NCI-H2029 treated with DMSO at 0.1 percent for 48 hours (cell line): ENCODE measurements at places on chromosomes 16 and 17.

DNA sequence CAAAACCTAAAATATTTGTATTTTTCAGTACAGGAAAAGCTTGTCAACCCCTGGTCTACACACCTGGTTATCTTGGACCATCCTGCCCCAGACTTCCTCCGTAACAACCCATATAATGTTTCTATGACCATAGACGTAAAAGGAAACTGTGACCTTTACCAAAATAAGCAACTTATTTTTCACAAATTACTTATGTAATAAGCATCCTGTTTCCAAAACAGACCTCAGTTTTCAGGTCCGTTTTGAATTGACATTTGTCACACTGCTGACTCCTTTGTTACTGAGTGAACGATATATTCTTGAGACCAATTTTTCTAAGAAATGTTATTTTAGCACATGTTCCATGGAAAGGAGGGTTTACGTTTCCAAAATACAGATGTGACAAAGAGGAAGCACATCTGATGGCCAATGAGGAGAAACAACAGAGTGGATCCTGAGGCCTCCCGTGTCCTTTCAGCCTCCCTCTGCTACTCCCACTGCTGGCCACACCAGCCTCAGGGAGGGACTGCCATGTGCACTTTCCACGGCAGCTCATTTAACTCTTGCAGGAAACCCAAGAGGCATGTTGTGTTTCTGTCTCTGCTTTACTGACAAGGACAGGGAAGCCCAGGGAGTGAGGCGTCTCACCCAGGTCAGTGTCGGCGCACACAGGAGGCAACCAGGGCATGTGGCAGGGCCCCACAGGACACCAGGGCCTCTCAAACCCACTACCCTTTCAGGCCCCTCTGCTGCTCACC lies 20.1 kb upstream of the ALDH3A1 start:
- DNase-seq = no peak

- no peak for DNase-seq
Measured at GRCh38 chr17:19310151-19310550, 52.4 kb downstream of the B9D1 start.

- no peak for DNase-seq
Measured at GRCh38 chr17:39651923-39652586, 13.1 kb upstream of the TCAP start.

DNA sequence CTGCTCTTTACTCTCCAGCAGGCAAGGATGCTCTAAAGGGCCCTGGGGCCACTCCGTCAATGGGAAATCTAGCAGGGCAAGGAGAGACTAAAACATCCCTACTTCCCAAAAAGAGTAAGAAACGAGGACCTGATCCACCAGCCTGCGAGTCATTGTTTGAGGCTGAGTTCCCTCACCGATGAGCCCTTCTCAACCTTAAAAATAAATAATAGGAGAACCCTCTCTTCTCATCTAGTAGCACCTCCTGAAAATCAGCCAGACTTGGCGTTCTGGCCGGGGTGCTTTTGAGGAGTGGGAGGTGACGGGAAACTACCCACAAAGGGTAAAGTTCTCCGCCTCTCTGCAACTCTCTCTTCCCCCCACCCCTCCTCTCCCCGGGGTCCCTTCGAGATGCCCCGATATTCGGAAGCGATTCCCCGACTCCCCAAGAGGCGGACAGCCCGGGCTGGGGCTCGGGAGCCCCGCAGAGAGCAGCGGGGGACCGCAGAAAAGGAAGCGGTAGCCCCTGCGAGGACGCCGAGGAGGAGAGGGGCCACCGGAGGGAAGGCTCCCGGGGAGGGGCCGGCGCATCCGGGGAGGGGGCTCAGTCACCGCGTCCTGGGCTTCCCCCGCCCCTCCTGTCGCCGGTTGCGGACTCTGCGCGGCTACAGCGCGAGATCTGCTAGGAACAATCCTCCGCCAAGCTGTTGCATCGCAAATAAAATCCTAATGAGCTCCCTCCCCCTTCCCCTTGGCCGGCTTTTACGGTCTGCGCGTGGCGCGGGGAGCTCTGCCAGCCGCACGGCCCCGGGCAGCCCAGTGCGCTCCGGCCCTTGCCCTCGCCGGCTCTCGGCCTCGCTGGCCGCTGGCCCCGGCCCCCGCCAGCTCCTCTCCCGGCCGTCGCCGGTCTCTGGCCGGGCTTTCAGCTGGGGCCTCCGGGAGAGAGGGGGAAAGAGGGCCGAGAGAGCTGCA lies 1.3 kb downstream of the HOXB9 start:
- DNase-seq = no peak

- no peak for DNase-seq
Measured at GRCh38 chr17:80394629-80395216, 20.2 kb upstream of the ENDOV start.

- peak; percentile 70 for DNase-seq
Measured at GRCh38 chr16:19583665-19584300, 28.3 kb downstream of the VPS35L start.

GRCh38 chr17:66373944-66374817 lies 71.8 kb downstream of the PRKCA start:
- DNase-seq = peak; percentile 28

GRCh38 chr17:54968988-54969332 lies 395 bp downstream of the STXBP4 start:
- no peak for DNase-seq

DNA sequence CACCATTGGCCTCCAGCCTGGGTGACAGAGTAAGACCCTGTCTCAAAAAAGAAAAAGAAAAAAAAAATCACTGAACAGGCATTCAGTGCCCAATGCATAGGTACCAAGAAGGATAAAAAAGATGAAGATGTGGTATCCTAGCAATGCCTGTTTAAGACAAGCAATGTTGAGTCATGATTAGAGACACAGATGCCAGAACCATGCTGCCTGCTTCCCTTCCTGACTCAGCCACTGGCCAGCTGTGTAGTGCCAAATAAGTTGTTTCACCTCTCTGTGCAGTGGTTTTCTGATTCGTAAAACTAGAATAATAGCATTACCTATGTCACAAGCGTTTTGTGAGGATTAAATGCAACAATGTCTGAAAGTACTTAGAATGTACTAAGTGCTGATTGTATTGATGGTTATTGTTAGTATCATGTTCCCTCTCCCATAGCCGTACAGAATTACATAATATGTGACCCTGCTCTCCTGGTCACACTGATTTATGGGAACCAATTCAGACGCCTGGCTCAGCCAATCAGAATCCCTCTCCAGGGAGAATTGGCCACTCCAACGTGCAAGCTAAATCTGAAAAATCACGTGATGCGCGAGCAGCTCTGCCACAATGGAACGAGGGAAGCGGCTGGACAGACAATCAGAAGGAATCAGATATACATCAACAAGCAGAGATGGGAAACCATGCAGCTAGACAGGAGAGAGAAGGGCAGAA lies 241.9 kb downstream of the SLC39A11 start:
- no peak for DNase-seq

DNA sequence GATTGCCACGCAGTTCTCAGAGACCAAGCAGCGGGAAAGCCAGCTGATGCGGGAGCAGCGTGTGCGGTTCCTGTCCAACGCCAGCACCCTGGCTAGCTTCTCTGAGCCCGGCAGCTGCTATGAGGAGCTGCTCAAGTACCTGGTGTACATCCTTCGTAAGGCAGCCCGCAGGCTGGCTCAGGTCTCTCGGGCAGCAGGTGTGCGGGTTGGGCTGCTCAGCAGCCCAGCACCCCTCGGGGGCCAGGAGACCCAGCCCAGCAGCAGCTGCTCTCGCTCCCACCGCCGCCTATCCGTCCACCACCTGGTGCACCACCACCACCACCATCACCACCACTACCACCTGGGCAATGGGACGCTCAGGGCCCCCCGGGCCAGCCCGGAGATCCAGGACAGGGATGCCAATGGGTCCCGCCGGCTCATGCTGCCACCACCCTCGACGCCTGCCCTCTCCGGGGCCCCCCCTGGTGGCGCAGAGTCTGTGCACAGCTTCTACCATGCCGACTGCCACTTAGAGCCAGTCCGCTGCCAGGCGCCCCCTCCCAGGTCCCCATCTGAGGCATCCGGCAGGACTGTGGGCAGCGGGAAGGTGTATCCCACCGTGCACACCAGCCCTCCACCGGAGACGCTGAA lies 15.2 kb downstream of the CACNA1G start:
- no peak for DNase-seq

DNA sequence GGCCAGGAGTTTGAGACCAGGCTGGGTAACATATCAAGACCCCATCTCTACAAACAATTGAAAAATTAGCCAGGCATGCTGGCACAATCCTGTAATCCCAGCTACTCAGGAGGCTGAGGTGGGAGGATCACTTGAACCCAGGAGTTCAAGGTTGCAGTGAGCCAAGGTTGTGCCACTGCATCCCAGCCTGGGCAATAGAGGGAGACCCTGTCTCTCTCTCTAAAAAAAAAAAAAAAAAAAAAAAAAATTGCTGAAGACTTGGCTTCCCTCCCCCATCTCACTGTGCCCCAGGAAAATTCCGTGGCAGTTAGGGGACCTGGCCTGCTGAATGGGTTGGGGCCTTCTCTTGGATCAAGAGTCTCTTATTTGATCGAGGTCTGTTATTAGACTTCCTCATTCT lies at the start of gene ODF4:
Gene ODF4 (plus strand): TSS at position 301 of the 400 bp plus-strand sequence. CDS start 212 bp downstream, outside the sequence.
- no peak for DNase-seq

GRCh38 chr17:80017226-80018010 lies 18.3 kb downstream of the TBC1D16 start:
- no peak for DNase-seq

DNA sequence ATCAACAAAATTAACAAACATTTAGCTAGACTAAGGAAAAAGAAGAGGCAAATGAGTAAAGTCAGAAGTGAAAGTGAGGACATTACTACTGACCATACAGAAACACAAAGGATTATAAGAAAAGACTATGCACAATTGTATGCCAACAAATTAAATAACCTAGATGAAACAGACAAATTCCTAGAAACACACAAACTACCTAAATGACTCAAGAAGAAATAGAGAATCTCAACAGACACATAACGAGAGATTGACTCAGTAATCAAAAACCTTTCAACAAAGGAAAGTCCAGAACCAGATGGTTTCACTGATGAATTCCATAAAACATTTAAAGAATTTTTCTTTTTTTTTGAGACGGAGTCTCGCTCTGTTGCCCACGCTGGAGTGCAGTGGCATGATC lies 35.7 kb upstream of the MYLK3 start:
- no peak for DNase-seq

DNA sequence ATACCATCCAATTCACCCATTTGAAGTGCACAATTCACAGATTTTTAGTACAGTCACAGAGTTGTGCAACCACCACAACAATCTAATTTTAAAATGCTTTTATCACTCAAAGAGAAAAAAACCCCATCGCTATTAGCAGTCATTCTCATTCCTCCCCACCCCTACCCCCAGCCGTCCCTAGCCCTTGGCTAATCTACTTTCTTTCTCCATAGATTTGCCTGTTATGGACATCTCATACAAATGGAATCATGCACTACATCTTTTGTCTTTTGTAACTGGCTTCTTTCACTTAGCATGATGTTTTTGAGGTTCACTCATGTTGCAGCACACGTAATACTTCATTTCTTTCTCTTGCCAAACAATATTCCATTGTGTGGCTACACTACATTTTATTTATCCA lies 20.4 kb downstream of the LYRM9 start:
- no peak for DNase-seq

- DNase-seq = no peak
Measured at GRCh38 chr16:48454051-48454450, 68.8 kb upstream of the SIAH1 start.

DNA sequence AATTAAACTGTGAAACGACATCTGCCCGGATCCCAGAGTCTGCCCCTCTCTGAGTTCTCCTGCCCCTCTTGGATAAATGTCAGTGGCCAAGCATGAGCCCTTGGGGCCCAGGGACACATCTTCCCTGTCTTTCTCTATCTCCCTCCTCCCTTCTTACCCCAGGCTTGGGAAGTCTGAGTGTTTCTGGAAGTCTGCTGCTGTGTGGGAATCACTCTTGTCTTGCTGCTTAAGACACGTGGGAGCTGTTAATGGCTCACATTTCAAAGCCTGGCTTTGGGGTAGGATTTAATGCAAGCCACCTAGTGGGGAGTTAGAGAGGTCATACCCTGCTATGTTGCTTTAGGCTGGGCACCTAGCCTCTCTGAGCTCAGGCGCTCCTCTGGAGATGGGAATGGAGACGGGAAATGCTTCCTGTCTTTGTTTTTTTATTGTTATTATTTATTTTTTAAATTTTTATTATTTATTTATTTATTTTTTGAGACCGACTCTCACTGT lies 218.5 kb upstream of the CIBAR2 start:
- no peak for DNase-seq

DNA sequence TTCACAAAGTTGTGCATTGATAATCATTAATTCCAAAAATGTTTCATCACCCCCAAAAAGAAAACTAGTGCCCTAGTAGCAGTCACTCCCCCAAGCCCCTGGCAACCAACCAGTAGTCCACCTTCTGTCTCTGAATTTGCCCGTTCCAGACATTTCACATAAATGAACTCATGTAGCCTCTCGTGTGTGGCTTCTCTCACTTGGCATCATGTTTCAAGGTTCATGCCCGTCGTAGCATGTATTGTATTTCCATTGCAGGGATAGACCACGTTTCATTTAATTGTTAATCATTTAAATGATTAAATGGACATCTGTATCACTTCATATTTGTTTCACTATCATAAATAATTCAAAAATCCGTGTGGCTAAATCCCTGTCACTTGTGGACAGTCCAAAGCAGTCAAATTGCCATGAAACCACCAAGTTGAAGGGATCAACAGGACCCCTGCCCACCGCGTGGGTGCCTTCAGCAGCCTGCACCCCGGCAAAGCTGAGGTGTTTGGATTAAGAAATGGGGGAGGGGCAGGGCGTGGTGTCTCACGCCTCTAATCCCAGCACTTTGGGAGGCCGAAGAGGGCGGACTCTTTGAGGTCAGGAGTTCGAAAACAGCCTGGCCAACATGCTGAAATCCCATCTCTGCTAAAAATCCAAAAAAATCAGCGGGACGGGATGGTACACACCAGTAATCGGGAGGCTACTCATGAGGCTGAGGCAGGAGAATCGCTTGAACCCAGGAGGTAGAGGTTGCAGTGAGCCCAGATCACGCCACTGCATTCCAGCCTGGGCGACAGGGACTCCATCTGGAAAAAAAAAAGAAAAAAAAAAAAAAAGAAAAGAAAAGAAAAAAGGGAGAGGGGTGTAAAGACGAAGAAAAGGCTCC lies 8.7 kb upstream of the FLYWCH2 start:
- no peak for DNase-seq

GRCh38 chr17:61124562-61124961 lies 275.1 kb upstream of the TBX2 start:
- no peak for DNase-seq

- DNase-seq = no peak
Measured at GRCh38 chr17:78735832-78736525, 46.1 kb downstream of the CYTH1 start.
